Activated CD4-positive, alpha-beta memory T cell treated with anti-CD3 and anti-CD28 coated beads for 36 hours (primary cell): ENCODE measurements at places on chromosomes 16 and 17.
A peak's percentile ranks its signal among the peaks of the same experiment; 100 is the strongest.

DNA sequence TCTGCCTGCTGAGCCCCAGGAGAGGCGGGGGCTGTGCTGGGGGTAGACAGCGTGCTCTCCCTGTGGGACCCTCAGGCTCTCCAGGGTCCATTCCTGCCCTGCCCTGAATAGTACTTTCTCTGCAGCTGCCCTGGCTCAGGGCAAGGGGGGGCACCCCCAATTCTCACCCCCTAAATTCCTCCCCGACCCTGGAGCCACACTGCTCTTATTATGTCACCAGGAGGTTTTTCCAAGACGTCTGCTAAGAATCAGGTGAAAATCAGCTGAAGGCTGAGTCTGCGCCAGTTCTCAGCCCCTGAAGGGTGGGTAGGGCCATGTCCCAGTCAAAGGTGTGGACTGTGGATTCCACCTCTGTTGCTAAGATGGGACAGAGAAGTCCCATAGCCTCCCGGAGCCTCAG, 49.9 kb upstream of the MAP3K14 start:
- no peak for DNase-seq

- no peak for DNase-seq
Observed at GRCh38 chr16:66913081-66913480, 5.6 kb downstream of the CDH16 start.

DNA sequence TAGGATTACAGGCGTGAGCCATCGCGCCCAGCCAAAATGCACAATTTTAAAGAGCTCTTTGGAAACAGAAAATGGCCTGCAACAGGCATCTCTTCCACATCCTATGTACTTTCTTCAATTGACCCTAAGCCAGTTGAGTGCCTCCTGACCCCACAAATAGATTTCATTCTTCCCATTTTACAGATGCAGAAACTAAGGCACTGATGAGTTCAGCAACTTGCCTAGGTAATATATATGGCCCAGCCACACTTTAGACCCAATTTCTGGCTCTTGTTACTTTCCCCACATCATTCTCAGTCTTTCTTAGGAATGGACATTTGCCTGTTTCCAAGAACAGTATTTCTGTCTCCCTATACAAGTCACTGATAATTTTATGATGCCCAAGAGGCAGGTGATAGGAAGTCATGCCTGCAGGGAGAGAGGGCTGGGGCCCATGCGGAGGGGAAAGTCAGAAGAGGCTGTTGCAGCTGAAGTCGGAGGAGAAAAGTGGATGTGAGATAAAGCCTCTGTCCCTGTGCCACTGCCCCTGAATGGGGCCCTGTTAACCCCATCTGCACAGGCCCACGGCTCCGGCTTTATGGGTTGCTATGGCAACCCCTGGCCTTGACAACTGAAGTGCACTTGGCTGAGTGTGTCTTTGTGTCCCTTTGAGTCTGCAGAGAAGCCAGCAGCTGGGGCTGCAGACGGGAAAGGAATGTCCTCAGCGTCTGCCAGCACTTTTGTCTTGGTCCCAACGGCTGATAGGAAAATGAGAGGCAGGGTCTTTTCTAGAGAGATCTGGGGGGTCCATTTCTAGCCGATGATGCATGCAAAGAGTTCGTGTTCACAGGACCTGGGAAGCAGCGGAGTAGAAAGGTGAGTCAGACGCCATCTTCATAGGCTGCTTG, 45.9 kb downstream of the ABAT start:
- no peak for DNase-seq

DNA sequence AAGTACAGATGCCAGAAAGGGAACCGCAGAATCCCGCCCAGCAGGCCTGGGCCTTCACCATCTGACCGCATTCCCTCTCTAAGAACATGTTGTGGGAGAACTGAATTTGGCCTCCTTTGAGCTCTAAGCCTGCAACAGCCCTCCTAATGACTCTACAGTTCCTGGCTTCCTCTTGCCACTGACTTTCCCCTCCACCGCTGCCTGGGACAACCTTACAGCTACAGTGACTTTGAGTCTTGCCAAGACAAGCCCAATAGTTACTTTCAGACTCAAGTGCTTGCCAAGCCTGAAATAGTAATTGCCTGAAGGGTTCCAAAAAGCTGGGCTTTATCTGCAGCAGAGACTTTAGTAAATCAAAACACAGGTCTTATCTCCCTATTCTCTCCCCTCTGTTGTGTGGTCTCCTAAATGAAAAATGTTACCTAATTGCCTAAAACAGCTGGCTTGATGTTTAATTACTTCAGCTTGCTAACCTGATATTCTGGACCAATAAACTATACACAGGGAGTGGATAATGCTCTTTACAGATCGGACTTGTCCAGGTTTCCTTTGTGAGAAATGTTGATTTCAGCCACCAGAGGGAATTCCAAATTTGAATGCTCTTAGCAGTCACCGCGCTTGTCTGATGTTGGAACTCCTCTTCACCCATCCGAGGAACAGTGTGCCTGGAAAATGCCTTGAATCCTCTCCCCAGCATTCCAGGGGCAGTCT, 85.1 kb upstream of the TBX2 start:
- DNase-seq, result no peak

DNA sequence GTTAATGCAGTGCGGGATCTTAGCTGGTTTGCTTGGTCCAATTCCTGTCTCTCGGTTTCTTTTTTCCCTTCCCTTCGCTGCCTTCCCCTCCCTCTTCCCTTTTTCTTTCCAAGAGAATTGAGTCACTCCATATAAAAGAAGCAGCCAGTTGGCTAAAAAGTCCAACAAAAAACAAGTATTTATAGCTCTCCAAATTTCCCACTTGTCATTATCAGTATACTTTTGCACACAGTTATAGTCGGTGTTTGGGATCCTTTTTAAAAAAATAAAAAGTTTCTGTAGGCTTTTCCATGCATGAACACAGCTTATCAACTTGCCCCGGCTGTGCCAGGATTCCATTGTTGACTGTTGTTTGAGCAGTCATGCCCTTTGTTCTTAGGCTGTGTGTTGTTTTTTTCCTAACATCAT, 24.9 kb downstream of the HMOX2 start:
- no peak for DNase-seq

GRCh38 chr17:1108478-1108764, 71.4 kb downstream of the ABR start:
- DNase-seq, result no peak

- DNase-seq, result no peak
Observed at GRCh38 chr17:67090341-67090740, 46.0 kb downstream of the CACNG1 start.

- peak; percentile 89 for DNase-seq
Observed at GRCh38 chr16:70653809-70654771, 7.7 kb downstream of the IL34 start.
